Stimulated activated CD4-positive, alpha-beta T cell treated with anti-CD3 and anti-CD28 coated beads, Interleukin-2, amount 100 ng/mL, for 4 hours (primary cell): ENCODE measurements at places on chromosomes 2 and 18.

DNA sequence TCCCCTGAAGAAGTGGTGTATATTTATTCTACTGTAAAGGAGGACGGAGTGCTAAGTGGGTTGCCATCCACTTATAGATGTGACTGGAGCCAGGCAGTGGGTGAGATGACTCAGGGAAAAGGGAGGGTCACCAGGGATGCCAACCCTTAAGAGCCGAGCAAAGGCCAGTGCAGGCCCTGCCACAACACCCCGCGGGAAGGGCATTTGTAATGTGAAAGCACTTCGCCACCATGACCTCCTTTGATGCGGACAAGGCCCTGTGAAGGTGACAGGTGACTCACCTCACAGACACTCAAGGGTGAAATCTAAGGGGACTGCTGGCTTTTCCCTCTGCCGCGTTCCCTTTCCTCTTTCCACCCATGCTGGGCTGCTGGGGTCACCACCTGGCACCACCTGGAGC is 50.2 kb upstream of the MRPL33 start:
- DNase-seq, result no peak

DNA sequence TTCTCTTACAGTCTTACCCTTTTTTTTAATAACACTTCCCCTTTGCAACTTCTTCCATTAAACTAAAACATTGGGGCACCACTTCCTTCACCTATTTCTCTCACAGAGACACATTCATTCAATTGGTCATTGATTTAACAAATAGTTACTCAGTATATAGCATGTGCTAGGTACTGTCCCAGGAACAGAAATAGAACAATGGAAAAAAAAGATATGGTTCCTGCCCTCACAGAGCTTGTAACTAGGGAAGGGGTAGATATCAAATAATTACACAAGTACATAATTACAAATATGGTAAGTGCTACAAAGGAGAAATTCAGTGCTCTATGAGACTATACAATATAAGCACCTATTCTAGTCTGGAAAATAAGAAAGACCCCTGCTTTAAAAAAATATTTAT is 165.5 kb upstream of the RBBP8 start:
- no peak for DNase-seq

GRCh38 chr2:216839688-216840087 is 20.2 kb downstream of the TNP1 start:
- no peak for DNase-seq

DNA sequence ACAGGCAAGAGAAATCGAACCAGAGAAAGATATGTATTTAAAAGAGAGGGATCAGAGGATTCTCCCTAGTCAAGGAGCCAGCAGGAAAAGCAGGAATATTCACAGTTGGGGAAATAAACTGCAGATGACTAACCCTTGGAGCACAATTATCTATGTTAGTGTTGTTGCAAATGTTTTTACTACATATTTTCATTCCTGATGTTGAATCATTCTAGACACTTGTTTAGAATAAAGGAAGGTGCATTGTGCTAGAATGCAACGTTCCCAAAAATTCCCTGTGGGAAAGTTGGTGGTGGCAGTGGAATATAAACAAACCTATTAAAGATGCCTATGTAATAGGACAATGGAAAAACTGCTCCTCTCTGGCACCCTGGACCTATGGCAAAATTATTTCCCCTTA is 63.3 kb downstream of the DTNA start:
- DNase-seq, result no peak

- DNase-seq, result no peak
Observed at GRCh38 chr2:129906139-129906860, 73.2 kb upstream of the RAB6C start.

DNA sequence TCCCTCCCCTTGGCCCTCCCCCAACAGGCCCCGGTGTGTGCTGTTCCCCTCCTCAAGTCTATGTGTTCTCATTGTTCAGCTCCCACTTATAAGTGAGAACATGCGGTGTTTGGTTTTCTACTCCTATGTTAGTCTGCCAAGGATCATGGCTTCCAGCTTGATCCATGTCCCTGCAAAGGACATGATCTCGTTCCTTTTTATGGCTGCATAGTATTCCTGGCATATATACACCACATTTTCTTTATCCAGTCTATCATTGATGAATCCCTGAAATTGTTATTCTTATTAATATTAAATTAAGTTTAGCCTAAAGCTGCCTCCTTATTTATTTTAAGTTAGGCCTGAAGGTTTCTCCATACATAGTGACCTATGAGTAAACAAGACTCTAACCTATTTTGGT is 18.8 kb upstream of the RAB31 start:
- no peak for DNase-seq

DNA sequence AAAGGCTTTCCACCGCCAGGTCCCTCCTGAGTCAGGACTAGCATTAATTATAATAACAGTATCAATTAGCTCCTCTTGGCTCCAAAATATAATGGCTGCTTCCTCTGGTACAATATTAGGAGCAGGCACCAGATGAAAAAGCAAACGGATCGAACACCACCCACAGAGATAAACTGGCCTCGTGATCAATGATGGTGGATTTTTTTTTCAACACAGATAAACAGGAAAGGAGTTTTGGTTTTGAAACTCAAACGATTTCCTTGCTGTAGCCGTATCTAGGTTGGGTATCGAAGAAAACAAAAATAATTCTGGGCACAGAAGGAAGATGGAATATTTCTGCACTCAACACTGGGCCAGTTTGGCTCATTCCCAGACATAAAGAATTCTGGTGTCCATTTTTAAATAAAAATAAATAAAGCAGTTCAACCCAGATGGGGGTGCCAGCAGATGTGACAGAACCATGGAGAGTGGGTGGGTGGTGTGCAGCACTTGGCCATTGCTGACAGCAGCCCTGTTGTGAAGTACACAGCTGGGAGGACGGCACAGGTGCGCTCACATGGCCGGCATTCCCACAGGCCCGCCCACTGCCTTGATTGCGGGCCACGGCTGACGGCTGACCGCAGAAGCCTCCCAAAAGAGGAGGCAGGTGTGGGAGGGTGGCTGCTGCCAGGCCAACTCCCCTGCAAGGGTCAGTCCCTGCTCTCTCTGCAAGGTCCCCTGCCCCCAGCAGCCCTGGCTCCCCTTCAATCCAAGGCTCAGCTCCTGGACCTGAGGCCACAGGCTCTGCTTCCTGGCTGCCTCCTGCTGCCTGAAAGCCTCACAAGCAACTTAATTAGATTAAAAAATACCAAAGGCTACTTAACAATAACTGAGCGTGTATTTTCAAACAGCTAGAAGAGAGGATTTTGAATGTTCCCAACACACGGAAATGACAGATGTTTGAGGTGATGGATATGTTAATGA is 351.9 kb upstream of the ID2 start:
- DNase-seq, result no peak

DNA sequence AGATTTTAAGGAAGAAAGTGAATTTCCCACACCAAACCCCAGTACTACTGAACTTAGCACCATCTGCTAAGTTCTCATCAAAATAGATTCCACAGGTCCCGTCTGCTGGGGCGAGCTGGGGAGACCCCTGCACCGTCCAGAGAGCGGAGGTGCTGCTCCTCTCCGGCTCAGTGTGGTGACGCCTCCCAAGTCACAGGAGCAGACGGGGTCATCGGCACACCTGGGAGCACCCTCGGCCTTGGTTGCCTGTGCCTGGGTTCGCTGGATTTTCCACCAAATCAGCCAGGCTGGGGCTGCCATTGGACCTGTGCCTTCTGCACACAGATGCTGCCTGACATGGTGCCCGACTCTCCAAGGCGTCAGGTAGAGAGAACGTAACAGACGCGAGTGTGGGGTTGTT is 141.3 kb downstream of the PXDN start:
- DNase-seq, result no peak

GRCh38 chr2:4903656-4904348 is 788.4 kb upstream of the SOX11 start:
- DNase-seq, result no peak

DNA sequence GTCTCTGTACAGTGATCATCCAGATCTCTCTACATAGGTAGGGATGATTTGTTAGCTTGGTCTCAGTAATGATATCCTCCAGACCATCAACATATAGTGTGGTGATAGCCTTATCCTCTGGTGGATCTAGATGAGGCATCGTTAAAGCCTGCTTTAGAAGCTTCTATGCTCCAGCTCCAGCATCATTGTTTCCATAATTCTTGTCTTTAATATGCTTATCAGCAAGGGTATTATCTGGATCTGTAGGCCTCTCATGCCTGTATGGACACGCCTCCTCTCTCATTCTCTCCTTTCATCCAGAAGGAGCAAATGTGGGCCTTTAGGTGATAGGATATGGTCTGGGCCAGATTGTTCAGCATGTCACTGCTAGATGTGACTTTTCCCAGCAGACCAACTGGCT is 234.5 kb upstream of the CHST9 start:
- DNase-seq, result no peak

GRCh38 chr2:95274291-95275150 is at the start of gene PROM2:
Gene PROM2 (plus strand): TSS chr2:95274449. CDS start chr2:95274586, 137 bp downstream.
- DNase-seq, result no peak

GRCh38 chr2:134555411-134555810 is 163.4 kb downstream of the TMEM163 start:
- DNase-seq, result no peak

DNA sequence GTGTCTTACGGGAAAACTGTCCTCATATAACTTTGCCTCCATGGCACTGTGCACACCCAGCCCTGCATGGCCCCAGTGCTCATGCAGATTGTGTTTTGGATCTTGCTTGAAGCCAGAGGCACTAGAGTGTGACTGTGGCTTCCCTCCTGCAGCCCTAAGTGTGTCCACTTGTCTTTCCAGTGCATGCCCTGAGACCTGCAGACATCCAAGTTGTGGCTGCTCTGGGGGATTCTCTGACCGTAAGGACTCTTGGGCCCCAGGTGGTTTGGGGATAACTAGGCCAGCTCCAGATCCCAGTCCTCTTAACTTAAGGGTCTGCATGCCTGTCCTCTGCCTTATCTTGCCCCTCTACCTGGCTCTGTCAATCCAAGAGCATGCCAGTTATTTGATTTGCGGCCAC is 96.6 kb downstream of the PLB1 start:
- no peak for DNase-seq

GRCh38 chr2:48738806-48739205 is 16.7 kb downstream of the LHCGR start:
- DNase-seq, result no peak

GRCh38 chr2:127439343-127439742 is 21.1 kb downstream of the PROC start:
- no peak for DNase-seq

DNA sequence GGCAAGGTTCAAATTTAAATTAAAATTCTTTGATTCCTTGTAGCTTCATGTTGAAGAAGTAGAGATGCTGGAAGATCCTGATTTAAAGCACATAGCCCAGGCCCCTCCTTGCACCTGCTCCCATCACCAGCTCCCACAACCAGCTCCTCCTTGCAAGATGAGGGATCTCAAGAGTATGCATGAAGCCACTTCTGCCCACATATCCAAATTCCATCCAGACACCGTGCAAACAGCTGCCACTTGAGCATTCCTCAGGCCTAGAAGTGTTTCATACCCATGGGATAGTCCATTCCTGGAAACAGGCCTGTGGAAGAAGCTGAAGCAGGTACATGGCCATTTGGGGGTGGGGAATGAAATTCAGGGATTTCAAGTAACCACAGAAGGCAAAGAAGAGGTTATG is 32.4 kb upstream of the ITPRID2 start:
- DNase-seq, result no peak

GRCh38 chr2:196259507-196260481 is 88.4 kb upstream of the STK17B start:
- peak; percentile 38 for DNase-seq

- DNase-seq, result no peak
Observed at GRCh38 chr2:239470151-239470900, 69.5 kb upstream of the HDAC4 start.

GRCh38 chr2:88091943-88092342 is 24.3 kb downstream of the SMYD1 start:
- no peak for DNase-seq

DNA sequence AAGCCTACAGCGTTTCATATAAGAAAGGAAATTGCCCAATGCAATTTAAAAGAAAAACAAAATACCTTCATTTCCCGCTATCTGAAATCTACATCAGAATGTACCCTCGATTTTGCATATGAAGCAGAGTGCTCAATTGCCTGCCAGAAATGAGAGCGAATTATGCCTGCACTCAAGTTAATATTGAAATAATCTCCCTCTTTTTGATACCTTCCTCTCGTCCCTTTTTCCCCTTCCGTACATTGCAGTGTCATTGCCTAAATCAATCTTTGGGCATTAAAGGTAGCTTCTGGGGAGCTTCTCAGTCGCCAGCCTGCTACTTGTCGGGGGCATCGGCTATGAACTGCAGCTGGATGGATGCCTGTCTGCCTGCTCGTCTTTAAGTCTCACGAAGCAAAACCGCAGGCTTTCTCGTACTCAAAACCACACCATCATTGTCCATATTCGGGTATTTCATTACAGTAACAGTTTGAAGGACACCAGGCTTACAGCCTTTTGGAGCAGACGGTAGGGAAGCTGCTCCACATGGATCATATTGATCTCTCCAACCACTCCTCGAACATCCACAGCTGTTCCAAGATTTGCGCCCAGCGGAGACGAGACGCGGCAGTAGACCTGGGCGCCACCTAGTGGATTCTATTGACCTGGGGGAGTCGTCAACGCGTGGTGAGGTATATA is 64.0 kb upstream of the HNRNPA3 start:
- peak; percentile 60 for DNase-seq

DNA sequence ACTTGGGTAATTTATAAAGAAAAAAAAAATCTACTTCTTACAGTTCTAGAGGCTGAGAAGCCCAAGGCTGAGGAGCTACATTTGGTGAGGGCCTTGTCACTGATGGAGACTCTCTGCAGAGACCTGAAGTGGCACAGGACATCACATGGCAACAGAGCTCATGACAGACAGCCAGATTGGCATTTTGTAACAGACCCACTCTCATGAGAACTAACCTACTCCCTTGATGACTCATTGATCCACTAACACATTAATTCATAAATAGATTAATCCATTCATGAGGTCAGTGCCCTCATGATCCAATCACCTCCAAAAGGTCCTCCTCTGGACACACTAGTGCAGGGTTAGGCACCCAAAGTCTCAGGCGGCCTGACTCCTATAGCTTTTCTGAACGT is 318.4 kb downstream of the GULP1 start:
- DNase-seq, result no peak

- DNase-seq, result no peak
Observed at GRCh38 chr2:81136296-81136695, 831.7 kb upstream of the LRRTM1 start.

DNA sequence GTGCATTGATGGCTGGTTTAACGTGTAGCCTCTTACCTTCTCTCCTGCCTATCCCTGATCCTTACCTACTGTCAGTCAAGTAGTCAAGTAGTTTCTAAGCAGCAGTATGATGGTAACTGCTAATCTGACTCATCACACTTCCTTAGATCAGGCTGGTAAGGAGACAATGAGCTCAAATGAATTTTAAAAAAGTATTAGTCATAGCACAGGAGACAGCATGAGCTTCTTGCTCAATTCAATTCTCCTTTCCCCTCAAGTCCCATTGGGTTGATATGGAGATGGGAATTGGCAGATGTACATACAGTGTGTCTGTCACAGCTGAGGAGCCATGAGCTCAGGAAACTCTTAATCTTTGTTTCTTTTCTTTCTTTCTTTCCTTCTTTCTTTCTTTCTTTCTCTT is 799.7 kb downstream of the LRP1B start:
- no peak for DNase-seq

DNA sequence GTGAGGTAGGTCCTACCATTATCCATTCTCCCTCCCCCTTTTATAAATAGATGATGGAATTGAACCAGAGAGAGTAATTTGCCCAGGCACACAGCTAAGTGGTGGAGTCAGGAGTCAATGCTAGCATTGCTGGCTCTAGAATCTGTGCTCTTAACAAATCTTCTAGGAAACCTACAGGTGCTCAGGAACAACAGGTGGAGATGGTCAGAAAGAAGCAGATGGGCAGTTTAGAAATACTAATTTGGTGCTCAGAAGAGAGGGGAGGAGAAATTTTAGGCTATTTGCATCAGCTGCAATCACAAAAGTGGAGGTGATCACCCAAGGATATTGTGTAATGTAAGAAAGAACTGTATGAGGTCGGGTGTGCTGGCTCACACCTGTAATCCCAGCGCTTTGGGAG is 219.4 kb upstream of the SMAD7 start:
- no peak for DNase-seq
